ENCODE measurements at places on chromosomes 2 and 18.

- DNase-seq, result peak; percentile 52
Observed at GRCh38 chr2:178829981-178830380, 22.8 kb upstream of the TTN start.

DNA sequence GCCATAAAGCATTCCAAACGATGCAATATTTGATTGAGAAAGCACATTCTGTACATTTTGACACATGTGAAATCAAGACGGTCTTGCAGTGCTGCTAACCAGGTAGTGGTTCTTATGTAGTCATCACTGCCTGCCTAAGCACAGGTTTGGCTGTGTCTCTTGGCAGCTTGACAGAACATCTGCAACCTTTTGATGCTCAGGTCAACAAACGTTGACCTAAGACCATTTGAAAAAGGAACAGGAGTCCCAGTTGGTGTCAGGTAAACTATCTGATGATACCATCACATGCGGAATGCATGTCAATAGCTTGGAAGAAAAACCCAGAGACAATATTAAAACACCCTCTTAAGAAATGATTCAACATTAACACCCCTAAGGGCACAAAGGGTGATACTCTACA, 80.7 kb downstream of the L3MBTL4 start:
- no peak for DNase-seq

DNA sequence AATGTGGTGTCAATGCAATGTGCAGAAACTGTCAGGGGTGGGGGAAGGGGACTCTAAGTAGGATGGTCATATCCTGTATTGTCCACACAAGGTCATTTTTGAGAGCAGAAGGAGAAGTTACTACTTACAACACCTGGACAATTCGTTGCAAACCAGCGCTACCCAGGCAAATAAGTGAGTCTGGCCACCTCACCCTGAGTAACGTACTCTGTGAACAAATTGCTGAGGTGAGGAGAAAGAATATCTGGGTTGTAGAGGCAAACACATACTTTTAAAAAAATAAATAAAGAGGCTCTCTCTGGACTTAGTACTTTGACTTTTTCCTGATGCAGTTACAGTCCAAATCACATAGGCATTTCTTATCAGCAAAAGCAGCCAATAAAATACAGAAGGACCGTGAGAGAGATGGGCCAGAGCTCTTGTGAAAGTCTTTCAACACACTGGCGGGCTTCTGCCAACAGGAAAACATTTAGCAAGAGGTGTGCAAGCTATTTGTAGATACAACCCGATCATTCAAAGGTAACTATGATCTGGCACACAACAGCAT, 268.2 kb upstream of the ID2 start:
- DNase-seq, result no peak

- no peak for DNase-seq
Observed at GRCh38 chr2:105635564-105635963, 109.1 kb upstream of the NCK2 start.

- DNase-seq, result no peak
Observed at GRCh38 chr2:457262-457661, 169.4 kb upstream of the ALKAL2 start.

DNA sequence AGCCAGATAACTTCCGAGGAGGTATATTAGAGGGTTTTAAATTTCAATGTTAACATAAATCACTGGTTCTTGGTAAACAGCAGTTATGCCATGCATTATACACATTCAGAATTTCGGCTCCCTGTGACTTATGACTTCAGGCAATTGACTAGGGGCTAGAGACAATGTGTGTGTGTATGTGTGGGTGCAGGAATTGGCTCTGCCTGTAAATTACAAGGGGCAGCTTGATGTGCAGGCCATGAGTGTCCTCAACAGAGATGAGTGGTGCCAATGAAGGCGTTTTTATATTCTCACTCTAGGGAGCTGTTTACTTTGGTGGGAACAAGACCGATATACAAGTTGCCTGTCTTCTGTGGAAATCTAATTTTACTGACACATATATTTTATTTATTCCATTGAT, 161.6 kb downstream of the CSRNP3 start:
- no peak for DNase-seq

- DNase-seq, result no peak
Observed at GRCh38 chr2:38218591-38218991, 142.6 kb upstream of the CYP1B1 start.

DNA sequence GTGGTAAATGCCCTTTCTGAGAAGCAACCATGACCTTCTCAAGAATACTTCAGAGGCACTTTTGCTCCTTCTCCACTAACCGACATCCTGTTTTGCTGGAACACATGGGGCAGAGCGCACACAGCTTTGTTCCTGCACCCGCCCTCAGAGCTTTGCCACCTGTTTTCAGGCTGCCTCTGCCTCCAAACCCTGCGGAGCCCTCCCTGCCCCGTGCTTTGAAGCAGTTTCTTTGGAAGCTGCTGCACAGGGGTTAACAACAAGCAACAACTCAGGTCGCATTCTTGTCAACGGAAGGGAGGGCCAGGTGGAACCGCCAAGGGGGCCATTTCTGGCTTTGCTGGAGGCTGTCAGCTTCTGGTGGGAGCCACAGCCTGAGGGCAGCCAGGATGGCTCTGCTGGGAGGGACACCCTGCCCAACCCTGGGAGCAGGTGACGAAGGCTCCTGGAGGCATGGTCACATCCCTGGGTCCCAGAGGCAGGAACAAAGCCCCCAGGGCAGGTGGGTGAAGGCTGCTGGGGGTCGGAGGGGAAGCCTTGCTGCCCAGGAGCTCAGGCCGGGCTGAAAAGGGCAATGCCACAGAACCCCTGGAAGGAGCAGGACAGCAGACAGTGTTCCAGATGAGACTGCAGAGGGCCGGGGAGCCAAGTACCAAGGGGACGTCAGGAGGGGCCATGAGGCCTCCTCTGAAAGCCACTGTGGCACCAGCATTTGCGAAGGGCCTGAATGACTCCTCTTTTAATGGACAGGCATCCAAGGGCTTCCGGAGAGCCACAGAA, 46.8 kb downstream of the MRPS5 start:
- no peak for DNase-seq

GRCh38 chr18:2036086-2036485, 535.2 kb downstream of the METTL4 start:
- no peak for DNase-seq

DNA sequence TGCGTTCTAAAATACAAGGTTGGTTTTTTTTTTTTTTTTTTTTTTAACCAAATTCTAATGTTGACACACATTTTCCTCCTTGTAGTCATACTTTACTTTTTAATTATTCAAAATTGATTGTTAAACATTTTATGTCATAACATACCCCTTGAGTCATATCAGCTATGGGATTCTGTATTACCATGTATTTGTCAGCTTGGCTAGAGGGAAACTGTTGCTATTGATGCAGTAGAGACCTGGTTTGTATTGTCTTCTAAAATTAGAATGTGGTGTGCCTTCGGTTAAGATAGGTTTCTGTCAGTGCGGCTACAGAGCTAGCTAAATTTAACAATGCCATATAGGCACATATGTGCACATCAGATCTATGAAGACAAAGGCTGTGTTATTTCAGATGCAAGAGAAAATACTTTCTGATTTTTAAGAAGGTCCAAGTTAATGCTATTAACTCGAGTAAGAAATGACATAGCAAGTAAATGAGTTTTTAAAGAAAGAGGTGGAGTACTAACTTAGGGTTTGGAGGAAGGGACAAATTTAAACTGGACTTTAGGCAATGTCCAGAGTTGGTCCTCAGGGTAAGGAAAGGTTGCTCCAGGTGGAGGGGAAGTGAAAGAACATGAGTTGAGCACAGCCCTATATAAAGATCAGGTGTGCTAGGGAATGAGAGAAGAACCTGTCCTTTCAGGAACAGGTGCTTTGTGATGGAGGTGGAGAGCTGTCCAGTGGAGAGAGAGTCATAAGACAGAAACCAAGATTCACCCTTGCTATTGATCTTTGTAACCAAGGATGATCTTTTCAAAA, 152.3 kb downstream of the PRPF40A start:
- no peak for DNase-seq

DNA sequence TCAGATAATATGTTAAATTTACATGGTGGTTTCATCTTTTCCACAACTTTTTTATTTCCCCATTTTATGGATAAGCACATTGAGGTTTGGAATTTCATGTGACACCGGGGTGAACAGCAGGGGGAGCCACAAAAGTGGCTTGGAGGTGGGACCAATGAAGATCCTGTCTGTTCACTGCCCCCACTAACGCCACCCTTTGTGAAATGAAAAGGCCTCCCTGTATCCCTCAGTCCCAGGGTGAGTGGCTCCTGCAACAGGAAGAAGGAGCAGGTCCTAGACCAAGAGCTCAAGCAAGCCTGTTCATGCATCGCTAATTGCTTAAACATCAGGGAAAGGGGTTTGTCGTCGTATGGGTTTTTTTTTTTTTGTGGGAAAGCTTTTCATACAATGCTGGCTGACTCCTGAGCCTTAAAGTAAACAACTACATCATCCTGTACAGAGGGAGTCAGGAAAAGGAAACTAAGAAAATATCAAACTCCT, 267.8 kb upstream of the EPAS1 start:
- DNase-seq, result peak; percentile 95

DNA sequence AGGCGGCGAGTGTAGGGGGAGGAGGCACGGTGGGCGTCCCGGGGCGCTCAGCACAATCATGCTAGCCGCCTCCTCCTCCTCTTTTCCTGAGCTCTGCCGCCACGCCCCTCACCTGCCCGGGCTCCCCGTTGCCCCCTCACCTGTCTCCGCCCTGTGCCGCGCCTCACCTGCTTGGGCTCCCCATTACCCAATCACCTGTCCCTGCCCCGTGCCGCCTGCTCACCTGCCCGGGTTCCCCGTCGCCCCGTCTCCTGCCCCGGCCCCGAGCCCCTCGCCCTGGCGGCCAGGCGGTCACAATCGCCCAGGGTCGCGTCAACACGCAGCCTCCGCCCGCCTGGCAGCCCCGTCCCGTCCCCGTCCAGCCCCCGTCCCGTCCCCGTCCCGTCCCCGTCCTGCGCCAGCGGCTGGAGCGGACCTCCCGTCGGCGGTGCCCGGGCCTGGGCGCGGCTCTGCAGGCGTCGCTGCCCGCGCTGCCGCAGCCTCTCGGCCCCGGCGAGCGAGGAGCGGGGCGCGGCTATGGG, at the start of gene DCDC2C:
Gene DCDC2C (plus strand): TSS at position 340 of the 521 bp plus-strand sequence. CDS start 177 bp downstream, at position 517.
- DNase-seq, result no peak

DNA sequence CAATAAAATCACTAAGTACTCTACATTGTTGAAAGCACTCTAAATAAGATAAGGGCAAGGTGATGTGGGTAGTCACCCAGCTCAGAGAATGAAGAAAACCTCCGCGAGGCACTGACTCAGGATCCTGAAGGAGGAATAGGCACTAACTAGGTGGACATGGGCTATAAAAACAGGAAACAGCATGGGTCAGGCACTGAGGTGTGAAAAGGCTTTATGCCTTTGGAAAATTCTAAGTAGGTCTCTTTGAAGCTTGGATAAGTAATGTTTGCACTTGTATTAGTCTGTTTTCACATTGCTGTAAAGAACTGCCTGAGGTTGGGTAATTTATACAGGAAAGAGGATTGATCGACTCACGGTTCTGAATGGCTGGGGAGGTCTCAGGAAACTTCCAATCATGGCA, 161.6 kb downstream of the EPHA4 start:
- DNase-seq, result no peak

- no peak for DNase-seq
Observed at GRCh38 chr2:108441712-108442111, 7.3 kb upstream of the GCC2 start.

- DNase-seq, result no peak
Observed at GRCh38 chr2:131034122-131035051, 58.9 kb downstream of the FAM168B start.

DNA sequence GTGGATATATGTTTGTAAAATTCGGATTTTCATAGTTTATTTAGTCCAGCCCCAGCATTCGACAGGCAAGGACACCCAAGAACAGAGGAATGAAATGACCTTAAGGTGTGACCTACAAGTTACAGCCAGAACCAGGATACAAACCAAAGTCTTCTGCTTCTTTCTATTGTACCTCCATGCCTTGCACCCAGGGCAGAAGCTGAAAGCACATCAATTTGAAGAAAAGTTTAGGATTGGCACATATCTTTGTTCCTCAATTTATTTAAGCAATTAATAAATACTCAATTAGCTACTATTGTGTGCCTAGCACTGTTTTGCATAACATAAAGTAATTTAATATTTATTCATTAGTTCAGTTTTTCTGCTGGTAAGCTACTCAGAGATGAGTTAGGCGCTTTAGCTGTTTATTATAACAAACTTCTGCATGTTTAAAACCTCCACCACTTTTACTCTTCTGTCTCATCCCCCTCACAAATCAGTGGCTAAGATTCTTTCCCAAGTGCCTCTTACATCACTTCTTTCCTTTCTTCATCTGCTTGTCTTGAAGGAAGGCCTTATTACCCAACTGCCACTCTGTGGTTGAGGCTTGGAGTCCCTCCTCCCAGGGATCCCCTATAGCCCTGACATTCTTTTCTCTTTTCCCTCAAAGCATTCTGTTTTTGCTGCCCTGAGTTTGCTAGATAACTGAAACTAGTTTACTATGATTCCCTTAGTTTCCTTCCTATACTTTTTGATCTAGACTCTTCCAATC, 37.1 kb upstream of the DARS1 start:
- no peak for DNase-seq

DNA sequence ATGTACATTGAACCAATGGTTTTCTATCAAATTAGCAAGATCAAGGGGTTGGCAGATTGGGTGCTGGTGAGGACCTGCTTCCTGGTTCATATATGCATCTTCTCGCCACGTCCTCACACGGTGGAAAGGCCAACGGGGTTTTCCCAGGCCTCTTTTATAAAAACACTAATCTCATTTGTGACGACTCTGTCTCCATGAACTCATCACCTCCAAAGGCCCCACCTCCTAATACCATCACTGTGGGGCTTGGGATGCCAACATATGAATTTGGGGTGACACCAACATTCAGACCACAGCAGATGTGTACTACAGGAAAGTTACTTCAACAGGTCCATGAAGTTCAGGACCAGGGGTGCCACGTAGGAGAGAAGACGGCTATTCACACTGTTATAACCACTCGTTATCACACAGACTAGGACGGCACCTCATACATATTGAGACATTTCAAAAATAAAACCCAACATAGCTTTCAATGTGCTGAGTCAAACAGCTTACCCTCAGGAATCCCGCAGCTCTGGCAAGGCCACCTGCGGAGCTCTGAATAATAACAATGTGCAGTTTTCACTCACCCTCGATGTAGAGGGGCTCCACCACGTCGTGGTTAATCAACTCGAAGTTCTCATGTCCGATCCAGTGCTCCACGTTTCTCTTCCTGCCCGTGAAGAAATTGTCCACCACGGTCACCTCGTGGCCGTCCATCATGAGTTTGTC, 49.3 kb downstream of the UXS1 start:
- DNase-seq, result no peak

DNA sequence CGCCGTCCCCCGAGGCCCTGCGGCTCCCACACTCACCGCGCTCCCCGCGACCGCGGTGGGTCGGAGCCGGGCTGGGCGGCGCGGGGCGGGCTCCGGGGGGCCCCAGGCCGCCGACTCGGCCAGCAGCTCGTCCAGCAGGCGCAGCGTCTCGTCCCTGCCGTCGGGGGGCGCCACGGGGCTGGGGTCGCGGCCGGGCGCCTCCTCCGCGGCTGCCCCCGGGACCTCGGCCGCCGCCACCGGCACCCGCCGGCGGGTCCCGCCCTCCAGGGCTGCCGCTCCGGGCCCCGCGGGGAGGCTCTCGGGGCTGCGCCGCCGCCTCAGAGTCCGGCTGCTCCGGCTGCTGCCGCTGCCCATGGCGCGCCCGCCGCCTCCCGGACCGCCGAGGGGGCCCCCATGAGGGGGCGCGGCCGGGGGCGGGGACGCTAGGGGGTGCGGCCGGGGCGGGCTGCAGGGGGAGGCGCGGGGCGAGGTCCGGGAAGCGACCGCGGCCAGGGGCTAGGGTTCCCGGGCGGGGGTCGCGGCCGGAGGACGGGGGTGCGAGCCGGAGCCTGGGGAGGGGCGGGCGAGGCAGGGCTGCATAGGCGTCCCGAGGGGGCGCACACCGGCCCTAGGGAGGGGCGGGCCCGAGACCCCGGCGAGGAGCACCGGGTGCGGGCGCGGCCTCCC, at the start of gene CYS1:
Gene CYS1 (minus strand): TSS at position 542 of the 666 bp plus-strand sequence. CDS start 188 bp downstream, at position 354.
- peak; percentile 19 for DNase-seq
